Right ventricle myocardium inferior (tissue), 1 donor: ENCODE measurements at places on chromosomes 7 and 10. TPM values are rescaled to one million over a fixed set of nuclear protein-coding genes. Genes with fewer than 3 reads are reported as not detected.

The TFR2 gene
- total RNA-seq: 0.22 TPM

The FHIP2A gene
- total RNA-seq: 25.2 TPM

The SPDYE3 gene
- total RNA-seq: not detected

The FFAR4 gene
- total RNA-seq: 0.24 TPM

The EBLN1 gene
- total RNA-seq: not detected

The SPDYE6 gene
- not detected for total RNA-seq

The CALML3 gene
- total RNA-seq: not detected

The TEX47 gene
- total RNA-seq: not detected

The LIPF gene
- not detected for total RNA-seq

The CDNF gene
- total RNA-seq: 1.9 TPM
